ENCODE measurements at places on chromosomes 13 and 19.

- DNase-seq, result no peak
Observed at GRCh38 chr13:91228940-91229339, 118.5 kb upstream of the MIR17HG start.

DNA sequence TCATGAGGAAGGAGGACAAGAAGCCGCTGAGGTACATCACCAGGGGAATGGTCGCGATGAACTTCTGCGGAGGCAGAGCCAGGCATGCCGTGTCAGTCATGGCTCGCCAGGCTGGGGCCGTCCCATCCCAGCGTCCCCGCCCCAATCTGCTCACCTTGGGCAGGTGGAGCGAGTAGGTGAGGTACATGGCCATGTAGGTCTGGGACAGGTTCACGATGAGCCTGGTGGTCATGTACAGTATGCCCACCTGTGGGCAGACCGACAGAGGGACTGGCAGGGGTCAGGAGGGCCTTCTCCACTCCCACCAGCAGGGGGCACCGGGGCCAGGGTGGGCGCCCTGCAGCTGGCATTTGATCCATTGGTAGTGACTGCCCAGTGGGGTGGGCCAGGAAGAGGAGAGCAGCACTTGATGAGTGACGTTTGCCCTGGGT is 8.3 kb downstream of the TEKTIP1 start:
- DNase-seq, result no peak

DNA sequence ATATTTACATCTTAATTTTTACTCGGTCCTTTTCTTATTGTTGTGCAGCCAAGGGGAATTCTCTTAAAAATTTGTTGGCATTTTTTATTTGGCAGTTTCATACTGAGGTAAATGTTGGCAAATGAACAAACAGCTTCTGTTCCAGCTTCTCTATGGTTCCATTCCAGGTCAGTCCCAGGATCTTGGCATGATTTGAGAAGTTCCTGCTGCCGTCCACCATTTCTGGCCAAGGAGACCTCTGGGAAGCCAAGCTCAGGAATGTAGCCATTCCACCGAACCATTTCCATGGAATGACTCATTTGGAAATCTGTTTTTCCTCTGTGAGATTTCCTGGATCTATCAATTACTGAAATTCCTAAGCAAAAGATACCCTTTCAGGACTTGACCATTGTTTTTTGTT is 43.9 kb downstream of the SLC10A2 start:
- DNase-seq, result no peak

GRCh38 chr13:44400736-44401135 is 27.1 kb downstream of the SERP2 start:
- DNase-seq, result no peak

DNA sequence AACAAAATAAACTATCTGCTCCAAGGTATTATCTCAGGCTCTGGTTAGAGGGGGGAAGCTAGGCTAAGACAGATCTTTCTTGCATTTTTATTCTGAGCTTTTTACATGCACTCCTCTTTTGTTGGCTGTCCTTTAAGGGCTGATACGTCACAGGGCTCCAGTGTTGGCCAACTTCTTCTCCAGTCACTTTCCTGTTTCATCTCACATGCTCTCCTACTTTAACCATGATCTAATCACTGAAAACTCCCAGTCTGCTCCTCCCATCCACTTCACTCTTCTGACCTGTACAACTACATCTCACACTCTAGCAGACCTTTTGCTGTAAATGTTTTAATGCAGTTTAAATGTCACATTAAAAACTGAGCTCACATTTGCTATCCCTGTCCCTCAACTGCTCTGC is 510.0 kb upstream of the KLF12 start:
- no peak for DNase-seq

DNA sequence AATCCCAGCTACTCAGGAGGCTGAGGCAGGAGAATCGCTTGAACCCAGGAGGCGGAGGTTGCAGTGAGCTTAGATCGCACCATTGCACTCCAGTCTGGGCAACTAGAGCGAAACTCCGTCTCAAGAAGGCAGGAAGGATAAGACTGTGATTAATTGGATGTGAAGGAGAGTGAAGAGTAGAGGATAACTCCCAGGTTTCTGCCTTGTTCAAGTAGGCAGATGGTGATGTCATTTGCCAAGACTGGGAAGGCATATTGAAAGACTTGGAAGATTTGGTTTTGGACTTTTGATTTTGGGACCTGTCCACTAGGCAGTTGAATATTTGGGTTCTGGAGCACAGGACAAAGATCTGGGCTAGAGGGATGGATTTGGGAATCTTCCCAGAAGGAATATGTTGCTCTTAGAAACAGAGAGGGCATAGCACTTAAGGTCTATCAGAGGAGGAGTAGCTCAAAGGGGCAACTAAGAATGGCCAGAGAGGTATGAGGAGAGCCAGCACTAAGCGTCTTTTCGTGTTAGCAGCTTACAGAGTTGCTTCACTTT is 20.0 kb downstream of the GARRE1 start:
- no peak for DNase-seq

- DNase-seq, result no peak
Observed at GRCh38 chr19:48329167-48329891, 4.0 kb downstream of the EMP3 start.

DNA sequence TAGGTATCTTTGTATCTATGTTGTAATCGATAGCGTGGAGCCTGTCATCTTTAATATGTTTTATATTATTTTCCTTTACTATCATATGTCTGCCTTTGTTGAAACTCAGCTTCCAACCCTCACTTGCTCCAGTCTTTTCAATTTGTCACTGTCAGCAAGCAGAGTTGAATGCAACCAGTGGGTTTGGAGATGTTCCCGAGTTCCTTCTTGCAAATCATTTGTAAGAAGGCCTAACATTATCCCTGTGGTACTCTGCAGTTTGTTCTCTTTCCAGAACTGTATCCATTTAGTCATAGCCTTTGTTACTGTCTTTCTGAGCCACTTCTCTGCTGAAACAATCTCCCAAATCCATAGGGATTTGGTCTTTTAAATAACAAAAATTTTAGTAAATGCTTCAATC is 41.8 kb downstream of the RNASEH2B start:
- DNase-seq, result no peak

- DNase-seq, result no peak
Observed at GRCh38 chr13:58795715-58796114, 1164.2 kb downstream of the PCDH17 start.

DNA sequence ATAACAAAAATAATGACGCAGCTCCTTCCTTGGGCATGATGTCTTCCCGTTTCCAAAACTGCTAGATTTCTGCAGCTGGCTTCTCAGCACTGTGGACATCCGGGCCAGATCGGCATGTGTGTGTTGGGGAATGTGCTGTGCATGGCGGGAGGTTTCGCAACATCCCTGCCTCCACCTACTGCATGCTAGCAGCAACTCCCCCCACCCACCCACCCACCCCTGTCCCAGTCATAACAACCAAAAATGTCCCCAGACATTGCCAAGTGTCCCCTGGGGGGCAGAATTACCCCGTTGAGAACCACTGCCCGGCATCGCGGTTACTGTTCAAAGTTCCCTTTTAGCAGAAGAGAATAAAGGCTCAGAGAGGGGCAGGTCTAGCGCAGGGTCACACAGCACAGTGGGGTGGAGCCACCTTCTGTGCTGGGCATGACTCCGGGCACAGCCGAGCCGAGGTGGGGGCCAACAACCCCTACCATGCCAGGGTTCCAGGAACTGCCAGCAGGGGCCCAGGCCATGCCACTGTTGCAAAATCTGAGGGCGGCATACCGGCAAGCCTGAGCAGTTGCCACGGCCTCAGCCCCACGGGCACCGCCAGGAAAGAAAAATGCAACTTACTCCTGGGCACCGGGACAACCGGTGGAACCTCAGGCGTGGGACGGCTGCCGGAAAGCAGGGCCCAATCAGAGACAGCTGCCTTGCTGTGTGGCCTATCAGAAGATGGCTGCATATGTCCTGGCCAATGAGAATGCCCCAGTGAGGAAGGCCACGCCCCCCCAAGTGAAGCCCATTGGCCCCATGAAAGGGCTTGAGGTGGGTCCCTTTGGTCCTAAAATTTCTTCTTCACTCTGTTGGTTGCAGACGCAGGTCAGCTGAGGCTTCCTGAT is 22.5 kb upstream of the NFIC start:
- DNase-seq, result peak; percentile 66

- DNase-seq, result no peak
Observed at GRCh38 chr19:40592170-40592569, 9.0 kb upstream of the LTBP4 start.

- DNase-seq, result no peak
Observed at GRCh38 chr13:39209731-39210531, 171.7 kb downstream of the NHLRC3 start.

DNA sequence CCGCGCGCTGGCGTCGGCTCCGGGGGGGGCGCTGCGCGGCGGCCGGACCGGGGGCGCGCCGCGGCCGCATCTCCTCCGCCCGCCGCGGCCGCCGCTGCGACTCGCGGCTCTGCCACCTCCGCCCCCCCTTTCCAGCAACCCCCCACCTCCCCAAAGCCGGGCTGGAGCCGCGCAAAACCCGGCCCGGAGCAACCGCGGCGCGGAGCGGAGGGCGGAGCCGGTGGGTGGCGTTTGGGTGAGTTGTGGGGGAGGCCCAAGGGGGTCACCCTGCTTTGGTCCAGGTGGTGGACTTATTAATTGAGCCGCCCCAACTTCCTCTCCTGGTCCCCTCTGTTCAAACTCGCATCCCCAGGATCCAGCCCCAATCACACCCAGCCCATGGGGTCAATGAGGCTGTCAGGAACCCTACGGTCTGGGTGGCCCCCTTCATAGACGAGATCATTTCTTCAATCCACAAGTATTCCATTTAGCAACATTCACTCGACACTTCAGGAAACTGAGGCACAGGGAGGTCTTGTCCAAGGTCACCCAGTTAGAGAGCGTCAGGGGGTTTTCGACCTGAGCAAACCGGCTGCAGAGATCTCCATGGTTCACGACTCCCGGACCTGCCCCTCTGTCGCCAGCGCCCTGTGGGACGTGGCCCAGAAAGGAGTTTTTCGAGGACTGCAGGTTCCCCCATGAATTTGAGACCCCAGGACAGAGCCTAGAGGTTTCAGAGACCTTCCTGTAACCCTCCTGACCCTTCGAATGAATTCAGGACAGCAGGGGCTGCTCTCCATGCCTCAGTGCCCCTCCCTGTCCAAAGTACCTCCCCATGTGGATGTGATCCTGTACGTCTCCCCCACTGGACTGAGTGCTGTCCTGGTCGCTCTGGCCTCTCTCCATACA is 22.4 kb upstream of the SEMA6B start:
- no peak for DNase-seq

DNA sequence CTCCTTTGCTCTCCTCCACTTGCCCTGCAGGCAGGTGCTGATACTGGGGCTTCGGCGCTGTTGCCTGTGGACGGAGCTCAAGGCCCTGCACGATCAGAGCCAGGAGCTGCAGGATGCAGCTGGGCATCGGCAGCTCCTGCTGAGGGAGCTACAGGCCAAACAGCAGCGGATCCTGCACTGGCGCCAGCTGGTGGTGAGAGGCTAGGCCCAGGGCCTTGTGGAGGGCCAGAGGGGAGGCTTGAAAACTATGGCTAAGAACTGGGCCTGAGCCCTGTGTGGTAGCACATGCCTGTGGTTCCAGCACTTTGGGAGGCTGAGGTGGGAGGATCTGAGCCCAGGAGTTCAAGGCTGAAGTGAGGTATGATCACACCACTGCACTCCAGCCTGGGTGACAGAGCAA is 6.3 kb downstream of the HAUS5 start:
- DNase-seq, result no peak

DNA sequence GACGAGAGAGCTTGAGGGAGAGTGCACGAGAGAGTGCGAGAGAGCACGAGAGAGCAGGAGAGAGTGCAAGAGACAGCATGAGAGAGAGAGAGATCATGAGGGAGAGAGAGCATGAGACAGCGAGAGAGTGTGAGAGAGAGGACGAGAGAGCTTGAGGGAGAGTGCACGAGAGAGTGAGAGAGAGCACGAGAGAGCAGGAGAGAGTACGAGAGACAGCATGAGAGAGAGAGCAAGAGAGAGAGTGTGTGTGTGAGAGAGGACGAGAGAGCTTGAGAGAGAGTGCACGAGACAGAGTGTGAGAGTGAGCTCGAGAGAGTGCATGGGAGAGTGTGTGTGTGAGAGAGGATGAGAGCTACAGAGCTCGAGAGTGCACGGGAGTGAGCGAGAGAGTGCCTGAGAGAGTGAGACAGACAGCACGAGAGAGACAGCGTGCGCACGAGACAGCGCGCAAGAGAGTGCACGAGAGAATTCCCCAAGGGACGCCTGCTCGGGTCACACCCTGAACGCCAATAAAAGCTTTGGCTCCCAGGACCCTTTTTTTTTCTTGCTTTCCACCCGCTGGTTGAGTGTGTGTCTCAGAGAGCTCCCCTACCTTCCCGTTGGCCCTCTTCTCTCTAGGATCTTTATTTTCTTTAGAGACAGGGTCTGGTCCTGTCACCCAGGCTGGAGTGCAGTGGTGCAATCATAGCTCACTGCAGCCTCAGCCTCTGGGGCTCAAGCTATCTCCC is 3.7 kb downstream of the CD70 start:
- DNase-seq, result no peak

DNA sequence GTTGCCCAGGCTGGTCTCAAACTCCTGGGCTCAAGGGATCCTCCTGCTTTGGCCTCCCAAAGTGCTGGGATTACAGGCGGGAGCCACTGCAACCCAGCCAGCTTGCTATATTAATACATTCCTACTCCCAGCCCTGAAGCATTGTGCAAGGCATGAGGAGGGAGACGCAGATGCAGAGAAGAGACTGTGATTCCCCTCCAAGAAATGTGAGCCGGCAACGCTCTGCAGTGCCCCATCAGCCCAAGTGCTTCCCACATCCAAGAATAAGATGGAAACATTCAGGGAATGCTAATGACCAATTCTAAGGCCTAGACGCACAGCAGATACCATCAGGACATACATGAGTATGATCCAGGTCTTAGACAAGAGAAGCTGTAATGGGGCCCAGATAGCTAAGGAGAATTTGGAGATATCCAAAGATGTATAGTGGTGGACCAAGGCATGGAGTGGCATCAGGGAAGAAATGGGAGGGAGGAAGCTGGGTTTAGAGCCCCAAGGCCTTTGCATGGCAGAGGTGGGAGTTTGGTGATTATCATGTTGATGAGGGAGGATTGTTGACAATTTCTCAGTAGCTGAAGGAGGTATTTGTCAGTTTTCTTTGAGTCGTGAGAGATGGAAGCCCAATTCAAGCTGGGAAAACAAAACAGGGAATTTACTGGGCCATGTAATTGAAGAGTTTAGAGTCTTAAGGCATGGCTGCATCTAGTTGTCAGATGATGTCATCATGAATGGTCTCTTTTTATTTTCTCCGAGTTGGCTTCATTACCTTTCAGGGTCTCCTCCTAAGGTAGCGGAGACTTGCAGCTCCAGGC is 2.9 kb downstream of the PPM1N start:
- no peak for DNase-seq

DNA sequence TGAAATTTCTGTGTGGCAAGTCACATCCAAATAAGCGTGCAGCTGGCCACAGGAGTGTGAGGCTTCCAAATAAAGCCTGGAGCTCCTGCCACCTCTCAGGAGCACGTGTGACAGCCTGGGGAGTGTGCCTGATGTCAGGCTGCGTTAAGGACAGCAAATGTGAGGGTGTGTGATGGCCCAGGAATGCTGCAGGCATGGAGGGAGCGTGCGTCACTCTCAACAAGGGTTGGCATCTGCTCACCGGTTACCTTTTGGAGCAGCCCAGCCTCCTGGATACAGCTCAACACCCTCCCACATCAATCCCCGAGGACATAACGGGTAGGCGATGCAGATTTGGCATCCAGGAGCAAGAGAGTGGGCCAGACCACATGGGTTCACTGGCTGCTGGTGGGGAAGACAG is 19.0 kb downstream of the NUMBL start:
- DNase-seq, result no peak

GRCh38 chr19:55857149-55857548 is 20.8 kb downstream of the NLRP4 start:
- no peak for DNase-seq

Measured in colonic mucosa (tissue), 4 donors.